ENCODE measurements at places on chromosomes 1 and 21.

GRCh38 chr1:232589812-232590743 lies 39.9 kb downstream of the SIPA1L2 start:
- no peak for DNase-seq

- peak; percentile 97 for DNase-seq
These were observed at the start of the genes CEP104 and DFFB for GRCh38 chr1:3856923-3857790. Gene CEP104, minus strand, starts transcription at chr1:3857211. Its CDS starts 4,804 bp downstream, at chr1:3852407. Gene DFFB, plus strand, starts transcription at chr1:3857476. Its CDS starts 128 bp downstream, at chr1:3857604.

DNA sequence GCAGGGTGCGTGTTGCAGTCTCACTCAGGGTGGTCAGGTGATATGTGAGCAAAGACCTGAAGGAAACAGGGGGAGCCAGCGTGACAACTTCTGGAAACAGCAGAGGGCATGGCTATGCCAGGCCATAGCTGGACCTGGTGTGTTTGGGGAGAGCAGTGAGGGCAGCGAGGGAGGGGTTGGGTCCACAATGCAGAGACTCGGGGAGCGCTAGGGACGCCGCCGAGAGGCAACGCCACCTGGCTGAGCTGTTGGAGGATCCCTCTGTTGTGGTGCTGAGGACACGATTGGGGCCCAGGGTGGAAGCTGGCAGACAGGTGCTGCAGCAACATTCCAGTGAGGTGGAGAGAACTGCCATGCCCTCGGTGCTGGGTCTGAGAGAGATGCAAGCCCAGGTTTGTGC lies 26.6 kb upstream of the LSS start:
- no peak for DNase-seq

GRCh38 chr1:66374148-66374547 lies 159.8 kb upstream of the SGIP1 start:
- DNase-seq: peak; percentile 64

DNA sequence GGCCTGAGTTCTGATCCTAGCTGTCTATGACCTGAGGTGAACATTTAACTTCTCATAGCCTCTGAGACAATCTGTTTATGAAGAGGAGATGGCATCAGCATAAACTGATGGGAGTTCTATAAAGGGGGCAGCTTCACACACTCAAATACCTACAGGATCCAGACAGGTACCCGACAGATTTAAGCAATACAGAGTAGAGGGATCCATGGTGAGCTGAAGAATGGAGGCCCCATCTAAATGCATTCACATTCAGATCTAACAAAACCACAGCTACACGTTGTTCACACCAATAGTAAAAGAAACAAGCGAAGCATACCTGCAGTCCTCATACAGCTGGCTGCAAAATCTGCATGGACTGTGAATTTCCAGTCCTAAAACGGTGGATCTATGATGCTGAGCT lies 48.7 kb upstream of the ESRRG start:
- DNase-seq: no peak

GRCh38 chr1:204726478-204726877 lies 40.9 kb upstream of the LRRN2 start:
- peak; percentile 33 for DNase-seq

DNA sequence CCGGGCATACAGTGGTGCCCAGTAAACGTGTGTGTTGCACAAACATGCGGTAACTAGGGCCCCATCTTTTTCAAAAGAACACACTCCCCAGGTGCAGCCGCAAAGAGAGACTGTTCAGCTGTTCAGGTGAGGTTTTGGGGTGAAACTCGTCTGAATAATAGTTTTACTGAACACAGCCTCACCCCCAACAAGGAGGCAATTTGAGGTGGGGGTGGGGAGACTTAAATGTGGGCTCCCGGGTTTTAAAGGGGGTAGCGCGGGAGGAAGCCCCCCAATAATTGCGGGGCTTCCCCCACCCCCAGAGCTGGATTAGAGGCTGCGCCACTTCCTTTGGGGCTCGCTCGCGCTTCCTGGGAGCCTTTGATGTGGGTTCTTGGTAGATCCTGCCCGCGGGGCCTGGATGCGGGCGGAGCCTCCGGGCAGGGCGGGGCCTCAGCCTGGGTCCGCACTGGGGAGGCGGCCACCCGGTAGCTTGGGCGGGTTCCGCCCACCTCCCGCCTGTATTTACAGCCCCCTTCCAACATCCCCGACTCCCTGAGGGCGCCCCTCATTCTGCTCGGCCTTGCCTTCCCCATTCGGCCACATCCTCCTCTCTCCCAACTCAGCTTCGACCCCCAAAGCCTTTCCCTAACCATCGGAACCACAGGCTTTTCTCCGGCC lies 6.4 kb upstream of the EPHA2 start:
- DNase-seq: peak; percentile 26

GRCh38 chr21:44736291-44737004 lies 25.1 kb upstream of the TSPEAR start:
- DNase-seq: no peak

GRCh38 chr1:243433737-243434370 lies 178.0 kb downstream of the SDCCAG8 start:
- peak; percentile 58 for DNase-seq

- no peak for DNase-seq
These were observed 23.9 kb downstream of the SLC2A1 start for GRCh38 chr1:42934541-42935312.

DNA sequence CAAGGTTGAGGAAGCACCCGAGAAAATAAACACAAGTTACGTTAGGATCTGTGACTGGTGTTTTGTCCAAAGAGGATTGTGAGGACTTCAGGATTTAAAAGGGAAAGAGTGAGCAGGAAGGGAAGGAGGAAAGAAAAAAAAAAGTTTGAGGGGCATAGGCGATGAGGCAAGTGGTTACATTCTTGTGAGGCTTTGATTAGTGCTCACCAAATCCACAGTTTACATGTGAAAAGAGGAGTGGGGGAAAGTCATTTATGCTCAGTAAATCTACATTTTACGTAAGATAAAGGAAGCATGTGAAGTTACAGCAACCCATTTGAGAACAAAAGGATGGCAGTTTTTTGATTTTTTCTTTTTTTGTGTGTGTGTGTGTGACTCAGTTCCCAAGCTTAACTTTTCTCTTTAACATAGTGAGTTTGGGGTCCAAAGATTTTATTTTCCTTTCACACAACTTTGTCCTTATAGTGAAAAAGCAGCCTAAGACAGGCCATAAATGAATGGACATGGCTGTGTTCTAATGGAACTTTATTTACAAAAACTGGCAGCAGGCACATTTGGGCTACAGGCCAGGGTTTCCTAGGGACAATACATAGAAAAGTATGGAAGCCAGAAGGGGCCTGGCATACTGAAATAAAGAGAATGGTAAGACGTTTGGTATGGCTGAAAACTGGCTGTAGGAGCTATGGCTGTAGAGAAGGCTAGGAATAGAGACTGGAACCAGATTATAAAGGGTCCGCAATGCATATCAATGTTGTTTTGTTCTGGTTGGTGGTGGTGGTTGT lies 121.7 kb downstream of the FGGY start:
- DNase-seq: no peak

DNA sequence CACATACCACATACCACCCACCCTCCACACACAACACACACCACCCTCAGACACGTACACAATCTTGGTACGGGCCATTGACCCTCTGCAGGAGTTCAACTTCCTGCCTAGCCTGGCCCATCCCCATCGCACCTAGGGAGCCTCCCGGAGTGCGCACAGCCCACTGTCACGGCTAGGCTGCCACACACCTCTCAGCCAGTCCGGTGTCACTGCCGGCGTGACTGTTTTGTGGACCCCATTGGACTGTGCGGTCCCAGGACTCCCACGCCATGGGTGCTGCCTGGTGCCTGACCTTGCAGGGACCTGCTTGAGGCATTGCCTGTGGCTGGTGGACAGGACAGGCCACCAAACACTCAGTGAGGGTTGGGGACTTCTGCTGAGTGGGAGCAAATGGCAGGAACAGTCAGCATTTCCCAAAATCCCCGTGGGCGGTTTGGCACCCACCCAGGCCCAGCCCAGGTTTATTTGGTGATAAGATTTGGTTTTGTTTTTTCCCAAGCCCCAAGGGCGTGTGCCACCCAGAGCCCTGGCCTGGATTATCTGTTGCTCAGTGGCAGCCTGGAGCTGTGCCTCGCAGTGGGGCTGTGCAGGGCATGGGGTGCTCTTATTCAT lies 27.7 kb downstream of the RAB7B start:
- no peak for DNase-seq

- no peak for DNase-seq
These were observed 970 bp downstream of the TNFRSF1B start for GRCh38 chr1:12167493-12168429.

- peak; percentile 79 for DNase-seq
These were observed 10.7 kb downstream of the FMOD start for GRCh38 chr1:203340112-203340790.

DNA sequence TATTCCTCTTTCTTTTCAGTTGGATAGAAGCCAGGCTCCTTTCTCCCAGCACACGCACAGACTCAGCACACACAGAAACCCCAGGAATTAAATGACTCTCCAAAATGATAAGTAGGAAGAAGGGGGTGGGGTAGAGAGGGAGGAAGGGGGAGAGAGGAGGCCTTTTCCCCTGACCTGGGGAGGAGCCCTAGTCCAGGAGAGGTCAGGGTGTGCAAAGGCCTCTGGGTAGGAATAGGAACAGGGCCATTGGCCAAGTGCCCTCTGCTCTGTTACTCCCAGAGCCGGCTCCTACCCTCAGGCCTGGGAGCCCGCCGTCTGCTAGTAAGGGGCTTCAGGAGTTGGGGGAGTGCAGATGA lies 35.6 kb upstream of the PUM1 start:
- DNase-seq: no peak

DNA sequence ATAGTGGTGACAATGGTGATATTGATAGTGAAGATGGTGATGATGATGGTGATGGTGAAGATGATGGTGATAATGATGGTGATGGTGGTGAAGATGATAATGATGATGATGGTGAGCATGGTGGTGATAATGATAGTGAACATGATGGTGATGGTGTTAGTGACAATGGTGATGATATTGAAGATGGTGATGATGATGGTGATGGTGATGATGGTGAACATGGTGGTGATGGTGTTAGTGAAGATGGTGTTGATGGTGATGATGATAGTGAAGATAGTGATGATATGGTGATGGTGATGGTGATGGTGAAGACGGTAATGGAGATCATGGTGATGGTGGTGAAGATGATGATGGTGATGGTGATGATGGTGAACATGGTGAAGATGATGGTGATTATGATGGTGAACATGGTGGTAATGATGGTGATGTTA lies 259.2 kb downstream of the MATN1 start:
- no peak for DNase-seq

DNA sequence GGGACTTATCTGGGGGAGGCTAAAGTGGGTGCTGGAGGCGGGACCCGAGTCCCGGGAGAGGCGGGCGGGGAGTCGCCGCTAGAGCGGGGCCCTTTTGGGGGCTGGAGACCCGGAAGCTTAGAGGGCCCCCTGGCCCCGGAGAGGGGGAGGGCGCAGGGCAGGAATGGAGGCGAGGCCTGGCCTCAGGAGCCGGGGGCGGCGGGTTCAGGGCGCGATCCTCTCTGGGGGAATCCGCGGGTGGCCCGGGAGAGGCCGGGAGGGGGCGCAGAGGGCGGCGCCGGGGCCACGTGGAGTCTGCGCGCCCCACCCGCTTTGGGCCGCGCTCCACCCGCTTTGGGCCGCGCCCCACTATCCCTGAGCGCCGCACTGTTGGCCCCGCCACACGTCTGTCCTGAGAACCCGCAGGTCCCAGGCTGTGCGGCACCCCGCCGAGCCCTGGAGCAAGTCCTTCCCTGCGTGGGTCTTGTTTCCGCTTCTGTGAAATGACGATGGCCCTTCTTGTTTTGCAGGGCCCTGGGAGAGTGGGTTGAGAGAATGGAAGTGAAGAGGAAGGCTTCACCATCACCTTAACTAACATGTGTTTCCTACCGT lies 84.4 kb downstream of the NKAIN1 start:
- DNase-seq: peak; percentile 57

DNA sequence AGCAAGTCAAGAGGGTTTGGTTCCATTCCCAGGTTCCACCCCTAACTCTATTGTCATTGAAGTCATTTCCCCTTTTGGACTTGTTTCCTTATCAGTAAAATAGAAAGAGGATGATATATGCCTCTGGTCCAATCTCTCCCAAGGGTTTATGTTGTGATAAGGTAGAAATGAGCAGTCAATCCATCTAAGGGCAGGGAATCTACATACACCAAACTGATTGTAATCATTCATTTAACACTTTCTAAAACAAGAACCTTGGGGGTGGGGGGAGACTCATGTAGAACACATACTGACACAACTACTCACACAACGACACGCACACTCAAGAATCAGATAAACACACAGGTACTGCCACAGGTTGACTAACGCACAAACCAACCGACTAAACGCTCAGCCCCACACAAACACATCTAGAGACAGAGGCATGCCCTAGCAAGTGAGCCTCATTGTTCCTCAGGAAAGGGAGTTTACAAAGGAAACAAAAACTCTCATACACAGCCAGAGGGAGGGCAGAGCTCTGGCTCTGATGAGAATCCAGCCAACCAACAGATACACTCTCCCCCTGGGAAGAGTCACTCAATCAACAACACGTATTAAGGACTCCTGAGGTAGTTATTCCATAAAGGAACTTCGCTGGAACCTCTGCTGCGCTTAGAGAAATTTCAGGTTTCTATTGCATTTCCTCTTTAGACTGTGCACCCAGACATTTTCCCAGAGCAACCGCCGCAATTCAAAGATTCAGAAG lies 1.0 kb downstream of the F11R start:
- no peak for DNase-seq

DNA sequence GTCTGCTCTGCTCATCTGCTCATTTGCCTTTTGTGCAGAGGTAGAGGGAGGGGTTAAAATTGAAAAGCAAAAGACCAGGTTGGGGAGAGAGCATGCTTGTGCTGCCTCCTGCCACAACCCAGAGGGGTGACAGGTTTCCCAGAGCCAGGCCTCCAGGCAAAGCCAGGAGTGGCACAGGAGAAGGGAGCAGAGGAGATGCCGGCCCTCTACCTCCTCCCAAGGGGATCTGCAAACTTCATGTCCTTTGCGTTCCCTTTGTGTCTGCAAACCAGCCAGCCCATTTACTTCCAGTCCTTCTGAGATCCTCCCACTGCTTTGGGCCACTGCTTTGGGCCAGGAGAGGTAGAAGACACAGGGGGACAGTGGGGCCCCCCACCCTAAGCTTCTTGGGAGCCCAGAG lies 67.8 kb downstream of the EPHB2 start:
- DNase-seq: no peak

DNA sequence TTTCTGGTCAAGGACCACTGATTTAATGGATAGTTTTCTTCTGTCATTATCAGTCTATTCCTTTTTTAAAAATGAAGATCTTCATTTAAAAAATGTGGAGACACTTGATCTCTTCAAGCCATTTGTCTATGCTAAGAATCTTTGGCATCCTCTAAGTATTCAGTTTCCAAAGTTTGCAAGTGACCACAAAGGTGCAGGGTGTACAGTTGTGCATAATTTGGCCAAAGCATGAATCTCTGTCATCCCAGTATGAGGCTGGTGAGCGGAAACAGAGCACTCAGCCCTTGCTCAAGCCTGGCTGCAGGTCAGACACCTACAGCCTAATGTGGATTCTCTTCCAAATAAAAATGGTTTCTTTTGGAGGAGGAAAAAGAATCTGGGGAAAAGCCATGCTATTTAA lies 19.8 kb downstream of the PARP1 start:
- DNase-seq: no peak

All from activated CD4-positive, alpha-beta T cell treated with anti-CD3 and anti-CD28 coated beads, Interleukin-2, Interleukin-4, amounts not matched to agents 100 ng/mL and 50 ng/mL, durations not matched to agents 16 hours and 8 hours (primary cell).